Tongue (tissue), 3 donors: ENCODE measurements at places on chromosomes 3 and 15. TPM values are rescaled to one million over a fixed set of nuclear protein-coding genes. Genes with fewer than 3 reads are reported as not detected.

CNOT10 gene
- 23.7 TPM for total RNA-seq

ACSBG1 gene
- total RNA-seq, result 1.5 TPM

CCDC39 gene
- 0.10 TPM for total RNA-seq

DNA sequence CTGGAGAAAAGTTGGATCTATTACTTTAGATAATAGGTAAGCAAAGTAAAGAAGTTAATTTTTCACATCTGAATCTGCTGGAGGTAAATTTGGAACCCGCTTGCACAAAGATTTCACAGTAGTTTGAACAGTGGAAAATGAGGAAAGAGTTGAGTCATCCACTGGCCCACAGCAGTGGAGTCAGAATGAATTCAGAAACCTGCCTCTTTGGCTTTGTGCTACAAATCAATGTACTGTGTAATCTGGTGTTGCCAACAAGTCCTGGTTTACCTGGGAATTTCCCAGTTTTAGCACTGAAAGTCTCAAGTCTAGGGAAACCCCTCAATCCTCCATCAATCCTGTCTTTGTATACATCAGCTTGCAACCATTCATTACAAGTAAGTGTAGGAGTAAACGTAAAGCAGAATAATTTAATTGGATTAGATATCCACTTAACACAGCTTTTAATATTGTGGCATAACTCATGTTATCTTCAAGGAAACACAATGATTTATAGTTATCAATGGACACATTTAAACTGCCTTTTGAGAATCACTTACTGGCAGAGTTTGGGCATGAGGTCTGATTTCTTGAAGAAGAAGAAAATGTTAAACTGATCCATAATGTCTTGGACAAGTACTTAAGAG is 100.6 kb downstream of the DCLK3 start:
- no peak for DNase-seq

DNA sequence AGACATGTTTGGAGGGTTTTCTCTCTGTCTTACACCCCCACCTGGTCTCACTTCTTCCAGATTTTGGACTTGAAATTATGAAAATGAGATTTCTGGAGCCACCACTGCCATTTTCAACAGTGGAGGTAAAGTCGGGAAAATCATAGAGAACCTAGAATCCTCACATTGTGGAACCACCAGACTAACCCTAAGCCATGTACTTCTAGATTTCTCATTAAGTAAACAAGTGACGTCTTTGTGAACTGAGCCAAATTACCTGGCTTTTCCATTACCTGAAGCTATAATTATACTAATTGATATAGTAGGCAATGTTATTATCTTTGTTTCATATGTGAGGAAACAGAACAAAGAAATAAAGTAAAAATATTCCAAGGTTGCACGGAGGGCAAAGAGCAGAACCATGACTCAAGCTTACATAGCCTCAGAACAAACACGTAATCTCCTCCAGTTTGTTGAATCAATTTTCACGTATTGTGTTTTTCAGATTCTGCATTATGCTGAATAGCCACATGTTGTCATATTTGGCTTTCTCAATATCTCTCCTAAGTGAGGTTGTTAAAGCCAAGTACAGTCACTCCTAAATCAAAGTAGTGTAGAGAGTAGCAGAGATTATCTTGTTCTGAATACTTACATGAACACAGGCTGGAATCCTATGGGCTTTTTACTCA is 101.3 kb upstream of the CMC1 start:
- DNase-seq, result no peak

DNA sequence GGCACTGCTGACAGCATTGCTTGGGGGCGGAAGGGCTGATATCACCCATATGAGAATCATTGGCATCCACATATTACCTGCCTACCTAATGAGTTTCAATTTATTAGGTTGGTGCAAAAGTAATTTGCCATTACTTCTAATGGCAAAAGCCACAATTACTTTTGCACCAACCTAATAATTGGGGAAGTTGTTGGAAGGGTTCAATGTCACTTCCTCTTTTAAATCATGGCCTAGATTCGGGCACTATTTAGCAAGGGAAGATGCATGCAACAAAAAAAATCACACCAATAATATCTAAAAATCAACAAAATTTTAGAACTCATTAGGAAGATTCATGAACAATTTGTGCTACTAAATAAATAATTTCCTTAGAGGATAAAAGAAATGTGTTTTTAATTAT is 56.0 kb upstream of the AGTR1 start:
- no peak for DNase-seq

GRCh38 chr3:162994165-162994564 is 1497.6 kb downstream of the OTOL1 start:
- DNase-seq, result no peak

- DNase-seq, result peak; percentile 43
Measured at GRCh38 chr3:152621967-152622810, 212.7 kb upstream of the P2RY1 start.

DNA sequence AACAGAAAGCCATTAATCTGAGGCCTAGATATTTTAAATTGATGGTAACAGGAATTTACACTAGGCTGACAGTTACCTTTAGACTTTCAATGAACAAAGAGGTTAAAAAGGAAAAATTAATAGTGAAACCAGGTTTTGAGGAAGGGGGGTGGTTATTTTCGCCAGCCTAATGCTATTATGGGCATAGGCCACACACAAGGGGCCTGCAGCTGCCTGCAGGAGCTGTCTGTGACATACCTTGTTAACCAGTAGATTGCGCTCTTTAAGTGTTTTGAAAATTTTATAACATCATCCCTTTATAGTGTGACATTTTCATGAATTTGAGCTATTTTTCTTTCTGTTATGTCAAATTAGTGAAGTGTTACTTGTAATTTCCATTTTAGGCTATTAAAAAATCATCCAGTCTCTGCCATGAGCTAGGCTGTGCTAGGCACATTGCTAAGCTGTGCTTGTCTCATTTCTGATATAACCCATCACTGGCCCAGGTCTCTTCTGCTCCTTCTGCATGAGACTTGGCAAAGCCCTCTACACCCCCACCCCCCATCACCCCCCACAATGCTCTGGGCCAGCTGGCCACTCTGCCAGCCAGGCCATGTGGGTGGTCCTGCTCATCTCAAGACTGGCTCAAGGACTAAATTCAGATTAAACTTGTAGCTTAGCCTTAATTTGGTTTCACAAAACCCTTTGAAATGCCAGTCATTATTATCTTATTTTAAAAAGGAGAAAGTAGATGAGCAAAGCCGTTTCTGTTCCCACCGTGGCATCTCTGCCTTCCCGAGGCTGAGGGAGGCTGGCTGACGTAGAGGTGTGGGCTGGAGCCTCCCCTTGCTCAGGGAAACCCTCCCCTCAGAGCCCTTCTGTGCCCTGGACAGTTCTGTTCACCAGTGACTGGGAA is 48.4 kb upstream of the SEC22A start:
- DNase-seq, result no peak
